ENCODE measurements at places on chromosomes 1 and 21.

GRCh38 chr1:207815466-207815865 is 63.6 kb downstream of the CD46 start:
- no peak for DNase-seq

GRCh38 chr1:214952648-214953047 is 129.9 kb upstream of the KCNK2 start:
- DNase-seq: no peak

- no peak for DNase-seq
Observed at GRCh38 chr1:50425376-50426107, 2.3 kb upstream of the DMRTA2 start.

GRCh38 chr1:202871367-202871766 is 17.6 kb downstream of the RABIF start:
- DNase-seq: no peak

DNA sequence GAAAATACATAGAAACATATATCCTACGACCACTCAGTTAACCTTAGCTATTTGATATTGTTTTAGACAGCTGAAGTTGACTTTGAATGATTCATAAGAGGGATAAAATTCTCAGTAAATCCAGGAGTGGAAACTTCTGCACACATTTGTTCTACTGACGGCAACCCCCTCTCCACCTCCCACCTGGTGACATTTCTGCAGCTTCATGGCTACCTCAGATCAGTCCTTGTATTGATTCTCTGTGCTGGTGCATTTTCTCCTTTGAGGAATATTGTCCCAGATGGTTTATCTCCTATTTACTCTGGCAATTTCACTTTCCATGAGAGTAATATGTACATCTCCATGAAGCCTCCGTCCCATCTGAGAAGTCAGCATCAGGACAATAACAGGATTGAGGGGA is 57.7 kb upstream of the COA6 start:
- DNase-seq: no peak

DNA sequence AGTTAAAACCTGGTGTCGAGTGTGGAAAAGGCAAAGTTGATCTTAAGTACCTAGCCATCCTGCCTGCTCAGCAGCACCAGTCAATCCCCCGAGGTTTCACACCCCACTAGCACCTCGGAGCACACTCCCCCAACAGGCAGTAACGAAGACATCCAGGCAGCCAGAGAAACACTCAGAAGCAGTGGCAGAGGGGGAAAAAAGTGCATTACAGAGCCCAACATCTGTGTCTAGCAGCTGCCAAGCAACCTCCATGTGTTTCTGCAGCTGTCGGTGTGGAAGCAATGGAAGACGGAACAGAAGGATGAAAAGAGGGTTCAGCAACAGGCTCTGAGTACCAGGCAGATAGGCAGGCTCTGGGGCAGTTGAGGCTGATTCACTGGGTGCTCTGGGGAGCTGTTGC is 73.4 kb upstream of the PROX1 start:
- no peak for DNase-seq

DNA sequence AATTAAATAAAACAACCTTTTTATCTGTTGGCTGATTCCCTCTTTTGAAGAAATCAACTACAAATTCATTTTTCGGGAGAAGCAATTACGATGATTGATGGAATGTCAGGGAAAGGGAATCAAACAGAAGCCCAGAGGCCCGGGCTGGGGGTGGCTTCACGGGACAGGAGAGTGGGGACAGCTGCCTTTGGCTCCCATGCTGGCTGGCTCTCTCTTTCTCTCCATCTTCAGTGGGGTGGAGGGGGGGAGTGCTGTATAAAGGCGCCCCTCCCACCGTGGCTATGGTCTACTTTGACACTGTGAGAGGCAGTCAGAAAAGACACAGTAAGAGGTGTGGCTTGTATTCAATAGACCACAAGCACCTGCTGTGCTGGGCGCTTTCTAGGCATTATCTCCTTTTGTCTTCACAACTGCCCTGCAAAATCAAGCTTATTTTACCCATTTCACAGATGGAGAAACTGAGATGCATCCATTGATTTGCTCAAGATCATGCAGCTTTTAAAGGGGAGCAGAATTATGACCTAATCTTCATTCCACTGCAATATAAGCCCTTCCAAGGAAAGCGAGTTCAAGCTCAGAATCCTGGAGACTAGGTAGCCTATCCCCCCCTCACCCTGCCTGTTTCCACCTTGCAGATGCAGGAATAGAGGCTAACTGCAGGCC is 92.9 kb downstream of the GRIK3 start:
- DNase-seq: no peak

- no peak for DNase-seq
Observed at GRCh38 chr21:36397606-36398005, 12.4 kb downstream of the CHAF1B start.

GRCh38 chr1:202038688-202039346 is 28.4 kb downstream of the ELF3 start:
- no peak for DNase-seq

DNA sequence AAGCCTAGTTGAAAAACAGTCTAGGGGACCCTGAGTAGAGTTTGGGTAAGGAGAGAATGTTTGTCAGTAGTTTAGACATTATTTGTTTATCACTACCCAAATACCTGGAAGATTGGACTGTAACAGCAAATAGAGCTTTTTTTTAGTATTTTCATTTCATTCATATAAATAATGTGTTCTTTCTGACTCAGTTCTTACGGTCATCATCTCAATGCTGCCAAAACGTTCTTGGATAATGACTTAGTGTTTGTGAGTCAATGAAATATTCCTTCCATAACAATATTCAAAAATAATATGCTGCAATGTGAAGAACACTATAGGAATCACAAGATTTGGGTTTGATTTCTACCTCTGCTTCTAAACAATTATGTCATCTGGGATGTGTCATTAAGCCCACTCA is 400.0 kb upstream of the PKN2 start:
- no peak for DNase-seq

All from stimulated activated CD8-positive, alpha-beta memory T cell treated with anti-CD3 and anti-CD28 coated beads, Interleukin-4, amount 100 ng/mL, for 4 hours (primary cell).